ENCODE measurements at places on chromosomes 6 and 20.

GRCh38 chr20:50390685-50391443 lies 119.3 kb upstream of the PTPN1 start:
- no peak for DNase-seq

- no peak for DNase-seq
Measured at GRCh38 chr20:16197696-16198095, 375.6 kb downstream of the KIF16B start.

DNA sequence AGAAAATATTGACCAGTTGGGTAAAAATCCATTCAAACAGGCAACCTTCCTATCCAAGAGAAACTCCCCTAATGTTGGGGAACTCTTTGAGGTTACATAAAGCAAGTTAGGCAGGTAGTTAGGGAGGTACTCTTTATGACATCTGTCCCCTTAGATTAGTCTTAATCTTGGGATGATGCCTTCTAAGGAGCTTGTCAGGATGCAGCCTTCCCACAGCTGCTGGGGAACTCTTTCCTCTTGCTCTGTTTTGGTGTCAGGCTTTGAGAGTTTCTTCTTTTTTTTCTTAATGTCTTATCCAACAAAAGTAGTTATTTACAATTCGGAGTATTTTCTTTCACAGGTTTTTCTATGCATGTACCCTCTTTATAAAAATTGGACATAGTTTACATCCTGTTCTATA lies 194.8 kb downstream of the CDKAL1 start:
- no peak for DNase-seq

GRCh38 chr6:34053721-34054120 lies 92.2 kb downstream of the GRM4 start:
- no peak for DNase-seq

All from OCI-M1 (cell line).